ENCODE measurements at places on chromosomes 1 and 21.

DNA sequence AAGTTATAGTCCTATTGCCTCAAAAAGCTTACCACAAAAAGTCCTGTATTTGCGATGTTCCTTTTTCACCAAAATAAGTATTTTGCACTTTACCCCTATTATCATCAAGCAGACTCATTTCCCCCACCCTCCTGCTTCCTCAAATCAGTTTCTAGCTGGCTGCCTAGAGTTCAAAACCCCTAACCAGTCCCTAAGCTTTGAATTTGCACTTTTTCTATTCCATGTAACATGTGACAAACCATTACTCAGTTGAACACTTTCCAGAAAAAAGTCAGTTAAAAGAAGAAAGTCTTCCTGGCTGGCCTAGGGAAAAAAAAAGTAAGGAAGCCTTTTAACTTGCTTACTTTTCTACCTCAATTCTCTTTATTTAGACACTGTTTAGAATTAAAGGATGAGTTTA lies 8.2 kb downstream of the CEP170 start:
- DNase-seq: no peak

DNA sequence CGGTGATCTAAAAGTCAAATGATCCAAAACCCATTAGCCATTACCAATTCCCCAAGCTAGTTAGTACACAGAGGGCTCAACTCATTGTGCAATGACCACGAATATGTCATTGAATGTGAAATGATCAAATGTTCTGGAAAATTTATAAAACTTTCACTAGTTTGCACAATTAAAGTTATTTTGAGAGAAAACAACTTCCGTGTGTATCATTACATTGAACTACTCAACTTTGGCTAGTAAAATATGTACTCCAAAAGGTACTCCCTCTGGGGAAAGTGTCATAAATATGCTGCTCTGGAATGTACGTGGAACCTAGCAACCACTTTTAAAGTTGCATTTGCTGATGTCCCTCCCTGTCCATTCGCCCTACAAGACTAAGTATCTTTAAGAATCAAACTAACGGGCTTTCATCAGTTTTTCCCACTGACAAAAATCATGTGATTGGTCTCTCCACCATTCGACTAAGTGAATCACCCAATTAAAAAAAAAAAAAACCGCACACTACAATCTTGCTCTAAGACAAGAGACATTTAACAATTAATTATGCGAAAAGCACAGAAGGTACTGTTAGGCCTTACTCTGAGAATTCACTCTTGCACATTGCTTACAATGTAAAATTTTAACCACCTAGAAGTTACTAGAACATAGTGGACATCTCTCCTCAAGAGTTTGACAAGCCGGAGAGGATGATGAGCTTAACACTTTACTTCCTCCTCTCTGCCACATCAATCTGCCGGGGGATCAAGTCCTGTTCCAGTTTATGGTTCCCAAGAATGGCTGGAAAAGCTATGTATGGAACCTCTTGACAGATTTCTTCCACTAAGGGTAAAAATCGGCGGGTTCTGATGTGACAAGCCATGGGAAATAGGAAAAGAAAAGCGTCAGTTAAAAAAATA lies 1.2 kb downstream of the ACBD3 start:
- no peak for DNase-seq

- DNase-seq: no peak
Measured at GRCh38 chr1:22364764-22365163, 86.9 kb upstream of the ZBTB40 start.

DNA sequence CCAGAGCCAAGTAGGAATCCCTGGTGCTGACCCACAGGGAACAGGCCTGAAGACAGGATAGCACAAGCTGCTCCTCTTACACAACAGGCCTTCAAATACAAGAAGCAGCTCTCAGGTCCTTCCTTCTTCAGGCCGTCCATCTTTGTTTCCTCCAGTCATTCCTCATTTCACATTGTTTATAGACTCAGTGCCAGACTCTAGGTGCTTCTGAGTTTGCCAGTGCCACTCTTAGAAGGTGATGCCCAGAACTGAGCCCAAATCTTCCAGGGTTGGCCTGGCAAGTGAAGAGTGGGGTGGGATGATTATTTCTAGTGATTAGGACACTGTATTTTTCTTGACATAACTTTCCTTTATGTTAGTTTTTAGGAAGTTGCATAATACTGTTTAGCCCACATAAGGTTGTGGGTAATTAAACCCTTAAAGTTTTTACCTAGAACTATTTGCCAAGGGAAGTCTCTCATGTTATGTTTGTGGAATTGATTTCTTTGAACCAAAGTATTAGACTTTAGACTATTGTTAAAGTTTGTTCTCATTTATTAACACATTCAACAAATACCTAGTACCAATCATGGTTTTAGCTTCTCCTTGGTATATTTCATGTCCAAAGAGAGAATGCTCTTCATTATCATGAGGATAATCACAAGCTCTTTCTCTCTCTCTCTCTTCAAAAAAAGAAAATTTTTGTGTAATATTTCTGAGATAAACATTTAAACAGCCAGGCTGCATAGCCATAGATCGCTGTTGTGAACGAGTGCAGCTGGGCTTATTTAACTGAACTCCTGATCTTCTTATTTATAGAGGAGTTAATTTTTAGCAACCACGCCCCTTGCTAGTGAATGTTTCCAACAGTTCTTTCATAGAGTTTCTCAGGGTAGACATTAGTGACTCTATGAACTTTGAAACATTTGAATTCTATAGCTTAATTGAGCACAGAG lies 47.7 kb downstream of the PGM1 start:
- no peak for DNase-seq

DNA sequence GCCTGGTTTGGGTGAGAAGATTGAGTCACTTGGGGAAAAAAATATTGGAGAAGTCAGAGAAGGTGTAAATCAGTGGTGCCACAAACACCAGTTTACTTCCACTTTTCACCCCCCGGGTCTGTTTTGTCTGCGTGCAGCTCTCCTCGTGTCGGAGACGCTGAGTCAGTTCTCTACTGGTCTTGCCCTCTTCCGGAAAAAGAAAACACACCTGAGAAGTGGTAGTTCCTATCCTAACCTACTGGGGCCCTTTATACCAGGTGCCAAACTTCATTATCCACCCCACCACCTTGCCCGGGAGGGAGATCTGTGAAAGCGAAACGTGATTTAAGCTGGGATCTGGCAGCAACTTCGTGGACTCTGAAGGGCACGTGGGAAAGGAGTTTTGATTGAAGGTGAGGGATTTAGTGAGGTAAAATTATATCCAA lies 855 bp upstream of the IVNS1ABP start:
- DNase-seq: peak; percentile 76

Measured in stimulated activated CD4-positive, alpha-beta T cell treated with anti-CD3 and anti-CD28 coated beads, Interleukin-1b, Interleukin-23, amount 100 ng/mL, for 48 hours (primary cell).